ENCODE measurements at places on chromosomes 7 and 10.

DNA sequence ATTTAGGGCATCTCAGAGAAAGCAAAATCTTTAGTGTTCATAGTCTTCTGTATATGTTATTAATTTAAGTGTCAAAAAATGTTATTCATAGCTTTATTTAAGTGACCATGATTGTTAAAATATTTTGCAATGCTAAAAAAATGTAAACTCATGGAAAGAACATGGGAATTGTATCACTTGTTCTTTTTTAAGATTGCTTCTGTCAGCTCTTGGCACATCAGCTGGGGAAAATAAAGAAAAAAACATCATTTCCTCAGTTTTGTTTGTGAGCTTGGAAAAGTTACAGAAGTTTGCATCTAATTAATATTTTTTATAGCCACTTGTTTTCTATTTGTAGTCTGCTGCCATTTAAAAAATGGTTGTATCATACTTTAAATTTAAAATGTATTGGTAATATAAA is 285.9 kb upstream of the CSTF2T start:
- no peak for DNase-seq

GRCh38 chr7:151081170-151082101 is 827 bp upstream of the FASTK start:
- DNase-seq, result peak; percentile 67

GRCh38 chr7:3245077-3245476 is 56.0 kb upstream of the SDK1 start:
- DNase-seq, result no peak

- no peak for DNase-seq
Observed at GRCh38 chr7:35446091-35446490, 192.2 kb upstream of the TBX20 start.

GRCh38 chr7:55020466-55020871 is 1.7 kb downstream of the EGFR start:
- DNase-seq, result no peak

GRCh38 chr10:79178614-79179163 is 109.9 kb downstream of the ZMIZ1 start:
- DNase-seq, result no peak
